Natural killer cell treated with Interleukin-12 subunit alpha and Interleukin-12 subunit beta and Interleukin-15 and Interleukin-18, amount 100 ng/mL, for 72 hours (primary cell): ENCODE measurements at places on chromosomes 2 and 18. TPM values are rescaled to one million over a fixed set of nuclear protein-coding genes. Genes with fewer than 3 reads are reported as not detected.

GRCh38 chr2:152062125-152063091 lies 36.4 kb downstream of the CACNB4 start:
- DNase-seq, result no peak

GRCh38 chr2:21288299-21288698 lies 164.5 kb downstream of the TDRD15 start:
- DNase-seq, result no peak

DNA sequence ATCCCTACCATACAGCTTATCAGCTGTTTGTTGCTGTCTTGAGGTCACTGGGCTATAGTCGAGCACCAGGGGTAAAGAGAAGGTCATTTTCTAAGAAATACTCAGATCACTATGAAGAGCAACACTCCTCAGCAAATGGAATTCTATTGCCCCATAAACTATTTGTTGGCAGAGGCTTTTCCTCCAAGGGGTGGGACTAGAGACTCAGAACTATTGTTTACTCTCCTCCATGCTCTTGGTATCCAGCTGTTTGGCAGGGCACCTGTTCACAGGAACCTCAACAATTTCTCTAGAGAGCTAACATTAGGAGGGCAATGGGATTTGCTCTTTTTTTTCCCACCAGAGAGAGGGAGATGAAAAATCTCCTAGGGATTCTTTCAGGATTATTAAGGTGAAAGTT lies 249.1 kb upstream of the SPRED2 start:
- DNase-seq, result no peak

DNA sequence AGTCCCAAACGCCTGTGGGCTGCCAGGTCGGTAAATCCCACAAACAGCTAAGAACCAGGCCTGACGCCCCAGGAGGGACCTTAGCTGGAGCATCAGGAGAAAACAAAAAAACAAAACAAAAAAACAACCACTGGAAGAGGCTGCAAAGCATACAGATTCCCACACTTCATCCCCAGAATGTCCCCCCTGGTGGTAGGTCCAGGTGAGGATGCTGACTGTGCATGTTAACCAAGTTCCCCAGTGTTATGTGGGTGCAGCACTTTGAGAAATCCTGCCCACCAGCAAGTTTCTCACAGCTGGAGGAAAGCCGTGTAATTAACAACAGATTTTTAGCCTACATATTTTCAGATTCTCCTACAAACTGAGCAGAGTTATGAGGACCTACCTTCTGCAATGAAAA lies 15.1 kb downstream of the ST3GAL5 start:
- DNase-seq, result no peak

- DNase-seq, result no peak
These were observed 123.3 kb downstream of the LTBP1 start for GRCh38 chr2:33069894-33070651.

DNA sequence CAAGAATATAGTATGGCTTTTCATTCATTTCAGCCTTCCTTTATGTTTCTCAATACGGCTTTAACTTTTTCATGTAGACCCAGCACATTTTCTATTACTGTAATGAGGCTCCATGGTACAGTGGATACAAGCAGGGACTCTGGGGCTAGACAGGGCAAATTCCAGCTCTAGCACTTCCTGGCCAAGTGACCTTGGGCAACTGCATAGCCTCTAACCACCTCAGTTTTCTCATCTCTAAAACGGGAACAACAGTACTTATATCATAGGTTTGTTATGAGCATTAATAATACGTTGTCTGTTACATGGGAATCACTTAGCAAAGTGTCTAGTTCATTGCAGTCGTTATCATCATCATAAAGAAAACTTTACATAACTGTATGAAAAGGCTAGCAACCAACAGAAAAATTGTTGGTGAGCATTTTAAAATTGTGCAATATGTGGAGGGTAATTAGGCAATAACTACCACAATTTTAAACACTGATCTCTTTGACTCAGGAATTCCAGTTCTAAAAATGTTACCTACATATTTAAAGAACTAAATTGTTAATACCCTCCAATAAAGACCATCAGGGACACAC lies 13.7 kb upstream of the RMDN2 start:
- no peak for DNase-seq

DNA sequence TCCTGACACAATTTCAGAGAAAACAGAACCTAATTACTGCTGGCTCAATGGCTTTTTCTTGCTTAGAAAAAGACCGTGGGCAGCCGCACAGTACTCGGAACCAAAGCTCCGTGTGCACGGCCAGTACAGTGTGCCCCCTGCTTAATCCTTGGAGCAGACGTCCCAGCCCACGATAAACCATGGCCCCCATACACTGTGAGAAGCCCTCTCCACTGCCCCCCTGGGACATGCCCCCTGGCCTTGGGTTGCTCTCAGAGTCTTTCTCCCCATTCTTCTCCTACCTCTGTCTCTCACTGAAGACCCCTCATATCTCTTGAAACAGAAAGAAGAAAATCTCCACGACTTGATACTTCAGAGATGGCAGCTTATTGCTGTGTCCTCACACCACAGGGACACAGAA lies 44.0 kb downstream of the CYP26B1 start:
- no peak for DNase-seq

- DNase-seq, result no peak
These were observed 43.2 kb downstream of the LDLRAD4 start for GRCh38 chr18:13261661-13262357.

DNA sequence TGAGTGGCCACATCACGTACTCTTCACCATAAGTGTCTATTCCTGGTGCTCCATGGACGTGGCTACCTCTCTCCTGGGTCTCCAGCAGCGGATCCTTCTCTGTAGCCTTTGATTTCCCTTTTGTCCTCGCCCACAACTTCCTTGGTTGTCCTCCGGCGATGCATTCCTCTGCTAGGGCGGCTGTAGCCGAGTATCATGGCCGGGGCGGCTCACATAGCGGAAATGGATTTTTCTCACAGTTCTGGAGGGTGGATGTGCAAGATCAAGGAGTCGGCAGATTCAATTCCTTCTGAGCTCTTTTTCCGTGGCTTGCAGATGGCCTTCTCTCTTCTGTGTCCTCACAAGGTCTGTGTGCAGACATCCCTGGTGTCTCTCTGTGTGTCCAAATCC lies 35.7 kb downstream of the ACKR3 start:
- DNase-seq, result no peak

DNA sequence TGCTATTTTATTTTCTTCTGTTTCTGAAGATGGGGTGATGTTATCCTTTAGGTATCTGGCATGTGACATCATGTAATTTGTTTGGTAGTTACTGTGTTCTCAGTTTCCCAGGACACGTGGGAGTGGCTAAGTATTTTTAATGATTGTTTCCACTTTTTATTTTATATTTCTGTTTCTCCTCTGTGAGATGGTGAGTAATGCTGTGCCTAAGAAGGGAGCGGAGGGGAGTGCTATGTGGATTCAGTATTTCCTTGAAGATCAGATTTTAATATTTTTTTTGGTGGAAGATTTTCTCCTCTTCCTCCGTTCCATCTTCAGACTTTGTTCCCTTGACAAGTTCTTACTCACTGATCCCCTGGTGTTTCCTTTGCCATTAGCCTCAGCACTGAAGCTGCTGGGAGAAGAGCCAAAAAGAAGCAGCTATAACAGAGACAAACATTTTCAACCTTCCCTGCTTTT lies 180.0 kb upstream of the MMADHC start:
- DNase-seq, result no peak

DNA sequence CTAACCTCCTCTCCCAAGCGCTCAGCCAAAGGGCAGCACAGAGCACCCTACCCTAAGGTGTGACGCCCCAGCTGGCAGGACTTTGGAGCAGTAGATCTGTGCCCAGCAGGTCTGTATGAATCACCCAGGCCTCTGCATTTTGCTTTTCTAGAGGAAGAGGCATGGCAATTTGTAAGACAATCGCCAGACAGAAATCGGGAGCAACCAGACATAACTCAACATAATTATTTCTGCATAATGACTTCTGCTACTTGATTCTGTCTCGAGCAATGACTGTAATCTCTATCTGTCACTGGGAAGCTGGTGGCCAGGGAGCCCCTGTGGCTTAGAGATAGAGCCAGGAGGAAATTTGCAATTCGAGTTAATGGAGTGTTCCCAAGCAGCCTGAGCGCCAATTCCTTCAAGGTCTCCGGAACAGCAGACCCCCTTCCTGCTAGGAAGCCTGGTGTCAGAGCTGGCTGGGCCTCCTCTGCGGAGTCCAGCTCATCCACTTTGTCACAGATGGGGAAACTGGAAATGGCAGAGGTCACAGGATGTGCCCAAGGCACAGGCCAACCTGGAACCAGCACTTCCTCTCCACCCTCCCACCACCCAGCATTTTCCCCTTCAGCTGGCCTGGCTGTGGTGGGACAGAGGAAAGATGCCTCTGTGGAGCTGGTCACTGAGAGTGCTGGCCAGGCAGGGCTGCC lies 55.0 kb downstream of the ODC1 start:
- no peak for DNase-seq

DNA sequence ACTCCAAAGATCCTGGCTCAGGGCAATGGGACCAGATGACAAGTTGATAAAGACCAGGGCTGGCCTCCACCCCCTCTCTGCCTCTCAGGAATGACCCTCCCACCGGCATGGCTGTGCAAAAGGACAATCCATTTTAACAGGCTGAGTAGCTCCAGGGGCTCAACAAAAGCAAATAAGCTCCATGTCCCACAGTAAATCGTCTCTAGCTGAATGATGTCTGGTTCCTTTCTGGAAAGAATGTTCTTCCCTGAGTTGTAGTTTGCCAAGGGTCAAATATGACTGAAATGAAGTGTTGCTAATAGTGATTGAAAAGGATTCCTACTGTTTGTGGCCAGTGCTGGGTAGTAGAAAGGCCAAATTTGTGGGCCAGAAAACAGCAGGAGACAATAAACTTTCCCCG lies 434.4 kb upstream of the ETAA1 start:
- DNase-seq, result no peak

- no peak for DNase-seq
These were observed 1142.0 kb upstream of the PIK3C3 start for GRCh38 chr18:40812981-40813515.

GRCh38 chr2:119960821-119961220 lies 52.1 kb upstream of the EPB41L5 start:
- DNase-seq, result no peak

DNA sequence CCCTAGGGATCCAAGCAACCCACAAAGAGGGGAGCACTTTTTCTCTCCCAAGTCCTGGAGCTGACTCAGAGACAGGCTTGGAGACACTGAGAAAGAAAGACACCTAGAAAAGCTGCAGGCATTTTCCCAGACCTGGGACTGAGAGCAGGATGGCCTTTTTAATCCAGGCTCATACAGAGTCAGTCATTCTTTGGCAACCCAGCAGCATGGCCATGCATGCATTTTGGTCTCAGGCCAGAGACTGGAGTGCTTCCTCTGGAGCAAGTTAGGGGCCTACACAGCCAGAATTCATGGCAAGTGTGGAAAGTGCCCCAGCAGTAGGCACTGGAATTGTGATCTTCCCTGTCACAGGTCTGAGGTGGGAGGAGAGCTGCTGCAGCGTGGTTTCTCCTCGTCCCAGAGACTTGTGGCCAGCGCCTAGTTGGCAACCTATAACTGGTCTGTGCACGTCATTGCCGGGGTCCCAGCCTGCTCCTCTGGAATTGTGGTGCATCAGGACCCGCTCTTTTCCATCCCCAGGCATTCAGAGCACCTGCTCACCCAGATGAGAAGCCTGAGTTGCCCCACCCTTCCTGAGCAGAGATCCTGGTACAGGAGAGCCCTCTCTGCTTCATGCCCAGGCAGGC lies 231.9 kb upstream of the RAB6C start:
- DNase-seq, result no peak

DNA sequence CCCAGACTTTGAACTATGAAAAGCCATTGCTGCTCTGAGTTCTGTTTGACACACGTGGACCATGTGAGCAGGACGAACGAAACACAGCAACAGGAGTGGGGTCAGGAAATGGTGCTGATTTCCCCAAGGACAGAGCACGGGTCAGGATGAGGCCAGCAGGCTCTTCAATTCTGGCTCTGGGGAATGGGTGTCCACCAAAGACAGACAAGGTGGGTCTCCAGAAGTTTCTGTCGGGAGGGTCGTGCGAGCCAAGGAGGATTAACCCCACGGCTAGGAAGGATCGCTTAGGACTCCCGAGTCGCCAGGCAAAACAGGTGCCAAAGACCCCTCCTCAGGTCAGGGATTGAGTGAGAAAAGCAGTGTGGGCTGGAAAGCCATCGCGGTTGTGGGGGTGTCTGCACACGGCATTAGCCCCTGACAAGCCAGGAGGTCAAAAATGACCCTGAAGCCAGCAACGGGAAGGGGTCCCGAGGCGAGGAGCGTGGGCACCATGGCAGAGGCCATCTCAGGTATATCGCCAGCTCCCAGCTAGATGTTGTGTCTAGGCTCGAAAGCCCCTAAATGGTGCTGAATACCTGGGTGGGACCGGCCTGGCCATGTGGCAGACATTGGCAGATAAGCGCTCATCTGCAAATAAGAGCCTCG lies 213.9 kb upstream of the SALL3 start:
- no peak for DNase-seq

DNA sequence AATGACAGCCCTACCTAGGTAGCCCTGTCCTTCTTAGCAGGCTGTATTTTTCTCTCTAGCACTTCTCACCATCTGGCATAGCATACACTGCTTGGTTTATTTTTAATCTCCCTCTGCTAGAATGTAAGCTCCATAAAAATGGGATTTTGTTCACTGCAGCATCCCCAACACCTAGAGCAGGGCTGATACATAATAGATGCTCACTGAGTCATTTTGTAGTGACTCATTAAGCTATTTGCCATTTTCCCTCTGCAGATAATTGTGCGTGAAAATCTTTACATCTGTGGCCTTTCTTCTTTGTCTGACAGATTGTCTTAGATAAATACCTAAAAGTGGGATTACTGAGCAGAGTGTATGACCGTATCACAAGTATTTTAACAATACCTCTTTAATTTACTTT lies 82.5 kb downstream of the CERS6 start:
- no peak for DNase-seq

DNA sequence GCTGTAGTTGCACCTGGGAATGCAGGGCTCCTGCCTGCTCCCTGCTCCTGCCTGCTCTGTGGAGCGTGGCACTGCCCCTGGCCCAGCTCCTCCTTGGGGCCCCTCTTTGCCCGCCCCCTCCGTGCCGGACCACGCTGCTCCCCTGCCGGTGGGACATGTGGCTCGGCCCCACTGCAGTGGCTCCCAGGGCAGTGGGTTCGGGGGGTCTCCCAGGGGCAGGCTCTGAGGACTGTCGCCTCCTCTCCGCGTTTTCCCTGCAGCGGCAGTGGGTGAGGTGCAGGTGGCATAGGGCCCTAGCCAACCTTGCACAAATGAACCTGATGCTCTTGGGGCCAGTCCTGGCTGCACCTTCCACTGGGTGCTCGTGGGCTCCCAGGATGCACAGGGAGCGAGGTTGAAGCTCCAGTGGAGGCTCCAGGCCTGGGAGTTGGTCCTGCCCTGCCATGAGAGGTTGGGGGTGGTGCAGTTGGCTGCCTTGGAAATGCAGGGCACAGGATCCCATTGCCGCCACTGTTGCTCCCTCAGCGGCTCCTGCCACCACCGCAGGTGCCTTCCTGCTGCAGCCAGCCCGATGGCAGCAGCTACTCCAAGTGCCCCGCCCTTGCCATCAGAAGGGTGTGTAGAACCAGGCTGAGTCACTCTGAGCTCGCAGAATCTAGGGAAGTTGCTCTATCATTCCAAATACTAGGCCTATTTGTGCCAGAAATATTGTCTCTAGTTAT lies 313.1 kb upstream of the SYT4 start:
- DNase-seq, result no peak

GRCh38 chr2:207226243-207226642 lies 60.5 kb upstream of the KLF7 start:
- DNase-seq, result no peak

Gene IL37
- total RNA-seq, result not detected

Gene LRRC30
- not detected for total RNA-seq

Gene GALNT3
- 21.0 TPM for total RNA-seq

Gene MC5R
- total RNA-seq, result not detected

Gene CXCR1
- total RNA-seq, result not detected

Gene CIB4
- total RNA-seq, result not detected

Gene CRYGD
- not detected for total RNA-seq
